ENCODE measurements at places on chromosomes 7 and 10.
A peak's percentile ranks its signal among the peaks of the same experiment; 100 is the strongest.

DNA sequence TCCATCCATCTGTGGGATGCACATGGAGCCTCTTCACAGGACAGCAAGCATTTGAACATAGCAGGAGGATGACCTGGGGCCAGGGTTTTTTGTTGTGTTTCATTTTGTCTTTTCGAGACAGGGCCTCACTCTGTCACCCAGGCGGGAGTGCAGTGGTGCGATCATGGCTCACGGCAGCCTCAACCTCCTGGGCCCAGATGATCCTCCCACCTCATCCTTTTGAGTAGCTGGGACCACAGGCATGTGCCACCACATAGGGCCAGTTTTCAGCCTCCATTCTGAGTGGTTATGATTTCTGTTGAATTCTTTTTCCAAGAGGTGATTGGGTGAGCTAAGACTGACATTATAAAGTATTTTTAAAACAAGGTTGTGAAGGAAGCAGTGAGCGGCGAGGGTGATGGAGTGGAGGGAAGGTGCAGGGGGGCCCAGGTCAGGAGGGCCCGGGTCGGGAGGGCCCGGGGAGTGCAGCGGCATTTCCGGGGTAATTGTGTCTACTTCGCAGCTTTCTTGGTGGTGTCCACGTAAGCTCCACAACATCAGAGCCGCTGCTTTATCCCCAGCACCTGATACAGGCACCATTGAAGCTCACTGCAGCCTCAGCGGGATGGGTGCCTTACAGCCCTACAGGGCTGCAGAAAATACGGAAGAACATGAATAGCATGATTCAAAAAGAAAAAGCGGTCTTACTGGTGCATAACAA is 12.0 kb upstream of the LARP4B start:
- DNase-seq: no peak

- no peak for DNase-seq
Measured at GRCh38 chr7:157016024-157016351, 5.5 kb upstream of the MNX1 start.

GRCh38 chr7:37670436-37670835 is 13.1 kb upstream of the GPR141 start:
- no peak for DNase-seq

GRCh38 chr7:27204851-27205322 is 5.0 kb upstream of the HOXA13 start:
- DNase-seq: no peak

GRCh38 chr10:26044141-26044749 is 110.2 kb downstream of the MYO3A start:
- no peak for DNase-seq

DNA sequence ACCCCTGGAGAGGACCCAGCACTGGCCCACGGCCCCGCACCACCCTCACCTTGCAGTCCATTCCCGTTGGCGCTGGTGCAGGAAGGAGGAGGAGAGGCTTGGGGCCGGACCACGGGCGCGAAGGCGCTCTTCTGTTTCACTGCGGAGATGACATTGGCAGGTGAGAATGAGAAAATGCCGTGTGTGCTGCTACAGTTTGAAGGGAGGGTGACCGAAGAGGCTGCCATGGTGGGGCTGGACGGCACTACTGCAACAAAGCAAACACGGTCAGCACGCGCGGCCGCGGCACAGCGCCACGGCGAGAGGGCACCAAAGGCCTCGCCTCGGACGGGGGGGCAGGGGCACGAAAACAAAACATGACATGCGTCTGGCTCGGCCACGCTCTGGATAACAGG is 123.9 kb downstream of the EBF3 start:
- DNase-seq: no peak

GRCh38 chr10:50739618-50740292 is at the start of gene ASAH2B:
TSS of gene ASAH2B (plus strand) at chr10:50739936. CDS start at chr10:50745131, 5,195 bp downstream.
- DNase-seq: peak; percentile 56

DNA sequence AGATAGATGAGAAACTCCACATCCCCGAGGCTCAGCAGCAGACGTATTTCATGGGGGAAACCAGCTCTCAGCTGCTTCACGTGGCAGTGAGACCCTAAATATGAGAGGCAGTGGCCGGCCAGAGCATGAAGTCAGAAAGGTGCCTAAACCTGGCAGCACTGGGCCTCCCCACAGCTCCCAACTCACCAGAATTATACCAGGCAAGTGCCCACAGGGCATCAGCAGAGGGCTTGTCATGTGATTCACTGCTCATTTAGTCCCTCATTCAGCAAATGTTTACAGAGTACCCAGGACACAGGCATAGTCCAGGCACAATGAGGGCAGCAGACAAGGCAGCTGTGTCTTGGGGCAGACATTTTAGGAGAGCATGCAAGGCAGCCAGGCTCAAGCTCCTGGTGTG is 212.6 kb downstream of the PTPRN2 start:
- no peak for DNase-seq

All from NT2/D1 (cell line).